ENCODE measurements at places on chromosomes 3 and 15.

DNA sequence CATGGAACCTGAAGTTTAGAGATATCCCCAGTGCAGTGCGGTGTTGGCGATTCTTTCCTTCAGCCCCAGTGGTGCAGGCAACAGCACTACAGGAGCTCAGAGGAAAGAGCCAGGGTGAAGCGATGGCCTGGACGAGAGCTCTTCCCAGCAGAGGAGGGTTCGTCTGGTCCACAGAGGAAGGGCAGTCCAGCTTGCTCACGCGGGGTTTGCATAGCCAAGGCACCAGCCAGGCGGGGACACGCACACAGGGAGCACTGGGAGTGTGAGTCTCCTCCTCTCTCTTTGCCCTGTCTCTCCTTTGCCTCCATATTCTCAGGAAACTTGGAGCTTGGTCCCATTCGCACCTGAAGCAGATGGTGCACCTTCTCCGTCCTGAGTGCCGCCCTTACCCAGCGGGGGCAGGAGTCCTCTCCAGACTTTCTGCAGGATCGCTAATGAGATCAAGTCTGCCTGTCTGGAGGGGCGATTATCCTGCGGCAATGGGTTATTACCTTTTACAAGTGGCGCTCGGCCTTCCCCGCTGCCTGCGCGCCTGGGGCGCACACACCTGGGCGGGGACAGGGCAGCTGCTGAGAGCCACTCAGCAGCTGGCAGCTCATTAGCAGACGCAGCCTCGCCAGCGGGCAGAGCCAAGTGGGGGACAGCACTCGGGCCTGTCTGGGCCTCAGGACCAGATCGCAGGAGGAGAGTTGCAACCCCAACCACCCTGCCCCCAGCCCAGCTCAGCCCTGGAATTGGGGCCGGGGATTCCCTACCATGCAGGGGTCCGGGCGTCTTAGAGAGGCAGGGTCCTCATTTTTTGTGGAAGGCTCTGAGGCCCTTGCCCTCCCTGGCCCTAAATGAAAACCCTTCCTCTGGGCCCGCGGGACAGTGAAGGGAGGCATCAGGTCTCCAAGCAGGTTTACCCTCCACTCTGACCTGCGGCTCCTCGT, 119.0 kb upstream of the MEF2A start:
- DNase-seq, result no peak

- DNase-seq, result no peak
These were observed 44.8 kb upstream of the TLE3 start for GRCh38 chr15:70142322-70143191.

- no peak for DNase-seq
These were observed 35.2 kb upstream of the SLC24A5 start for GRCh38 chr15:48085591-48085930.

DNA sequence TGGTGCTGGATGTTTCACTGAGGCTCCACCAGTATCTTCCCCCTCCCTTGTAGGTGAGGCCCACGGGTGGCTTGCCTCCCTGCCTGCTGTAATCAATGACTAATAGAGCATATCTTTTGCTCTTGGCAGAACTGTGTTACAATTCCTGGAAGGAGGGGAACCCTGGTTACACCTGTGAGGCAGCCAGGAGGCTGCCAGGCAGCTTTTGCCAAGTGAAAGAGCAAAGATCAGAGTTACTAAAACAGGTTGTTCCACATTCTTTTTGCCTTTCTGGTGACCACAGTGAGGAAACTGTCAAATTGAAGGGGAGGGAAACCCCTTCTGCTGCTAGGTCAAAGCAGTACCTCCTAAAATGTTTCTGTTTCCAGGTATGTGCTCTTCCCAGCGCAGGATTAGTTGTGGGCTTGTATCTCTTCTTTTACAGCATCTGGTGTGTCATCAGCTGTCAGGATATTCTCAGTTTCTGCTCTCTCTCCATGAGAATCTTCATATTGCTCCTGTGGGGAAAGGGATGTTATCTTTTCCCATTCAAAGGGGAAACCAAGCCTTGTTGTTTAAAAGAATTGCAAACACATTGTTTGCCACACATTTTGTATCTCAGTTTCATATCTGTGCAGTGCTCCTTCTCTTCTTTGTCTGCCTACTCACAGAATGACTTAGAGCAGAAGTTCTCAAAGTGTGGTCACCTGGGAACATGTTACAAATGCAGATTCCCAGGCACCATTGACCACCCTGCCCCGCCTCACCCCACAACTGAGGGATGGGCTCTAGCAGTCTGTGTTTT, 137.4 kb upstream of the UMPS start:
- no peak for DNase-seq

- DNase-seq, result no peak
These were observed 6.2 kb downstream of the UBE2E1 start for GRCh38 chr3:23811919-23812318.

DNA sequence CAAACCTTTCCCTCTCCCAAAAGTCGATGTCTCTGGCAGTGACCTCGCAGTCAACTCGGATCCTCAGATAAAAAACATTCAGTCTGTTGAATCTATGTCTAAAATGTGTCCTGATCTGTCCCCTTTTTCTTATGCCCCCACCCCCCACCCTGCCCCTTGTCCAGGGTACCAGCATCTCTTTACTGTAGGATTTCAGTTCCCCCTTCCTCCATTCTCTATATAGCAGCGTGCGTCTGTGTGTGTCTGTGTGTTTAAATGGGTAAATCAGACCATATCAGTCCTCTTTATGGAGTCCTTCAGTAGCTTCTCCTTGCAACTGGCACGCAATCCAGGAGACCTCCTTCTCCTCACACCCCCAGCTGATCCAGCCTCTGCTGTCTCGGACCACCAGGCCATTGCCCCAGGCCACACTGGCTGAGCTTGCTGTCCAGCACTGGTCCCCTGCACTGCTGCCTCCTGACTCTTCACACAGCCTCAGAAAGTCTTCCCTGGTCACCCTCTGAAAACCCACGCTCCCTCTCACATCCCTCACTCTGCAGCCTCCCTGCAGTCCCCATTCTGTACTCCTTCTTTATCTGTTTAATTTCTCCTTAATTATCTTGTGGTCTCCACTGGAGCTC, 1.5 kb downstream of the LRRK1 start:
- no peak for DNase-seq

GRCh38 chr3:9785602-9786001, 6.7 kb downstream of the TADA3 start:
- DNase-seq, result no peak

DNA sequence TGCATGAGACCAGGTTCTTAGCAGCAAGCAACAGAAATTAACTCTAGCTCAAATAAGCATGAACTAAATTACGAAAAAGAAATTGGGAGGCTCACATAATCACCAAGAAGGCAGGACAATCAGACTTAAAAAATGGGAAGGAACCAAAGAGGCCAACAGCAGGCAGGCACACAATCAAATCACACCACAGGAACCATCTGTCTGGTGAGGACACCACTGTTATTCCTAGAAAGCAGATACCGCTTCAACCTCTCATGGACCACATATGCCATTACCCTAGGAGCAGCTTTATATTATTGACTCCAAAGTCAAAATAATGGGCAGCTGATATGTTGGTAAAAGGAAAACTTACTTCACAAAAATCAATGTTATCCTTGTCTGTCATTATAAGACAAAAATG, 51.6 kb downstream of the SUCLG2 start:
- DNase-seq, result no peak

DNA sequence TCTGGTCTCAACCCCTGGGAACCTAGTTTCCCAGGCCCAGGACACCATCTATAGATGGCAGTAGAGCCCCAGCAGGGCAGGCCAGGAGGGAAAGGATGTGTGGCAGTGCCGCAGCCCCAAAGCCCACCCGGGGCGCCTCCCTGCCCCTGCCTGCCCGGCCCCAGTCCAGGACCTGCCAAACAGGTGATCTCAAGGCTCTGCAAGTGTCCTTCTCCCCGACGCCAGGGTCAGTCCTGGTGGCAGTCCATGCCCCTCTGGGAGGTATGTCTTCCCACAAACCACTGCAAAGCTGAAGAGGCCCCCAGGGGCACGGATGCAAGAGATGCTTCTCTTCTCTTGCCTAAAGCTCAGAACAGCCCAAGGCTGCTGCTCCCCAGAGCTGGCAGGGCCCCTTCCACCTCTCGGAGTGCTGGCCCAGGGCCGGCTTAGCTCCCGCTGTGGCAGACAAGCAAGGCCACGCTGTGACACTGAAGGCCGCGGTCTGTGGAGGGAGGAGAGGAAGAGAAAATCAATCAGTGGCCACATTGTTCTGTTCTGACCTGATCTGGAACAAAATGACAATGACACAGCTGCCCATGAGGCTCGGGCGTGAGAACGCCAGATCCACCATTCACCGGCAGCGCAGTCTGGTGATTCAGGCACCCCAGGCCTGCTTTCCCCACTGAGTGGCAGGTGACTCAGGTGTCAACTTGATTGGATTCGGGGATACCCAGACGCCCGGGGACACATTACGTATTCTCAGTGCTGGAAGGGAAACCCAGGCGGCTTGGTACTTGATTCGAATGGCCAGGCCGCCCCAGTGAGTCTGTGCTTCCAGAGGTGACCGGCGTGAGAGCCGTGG, 34.0 kb downstream of the KLHL25 start:
- no peak for DNase-seq

DNA sequence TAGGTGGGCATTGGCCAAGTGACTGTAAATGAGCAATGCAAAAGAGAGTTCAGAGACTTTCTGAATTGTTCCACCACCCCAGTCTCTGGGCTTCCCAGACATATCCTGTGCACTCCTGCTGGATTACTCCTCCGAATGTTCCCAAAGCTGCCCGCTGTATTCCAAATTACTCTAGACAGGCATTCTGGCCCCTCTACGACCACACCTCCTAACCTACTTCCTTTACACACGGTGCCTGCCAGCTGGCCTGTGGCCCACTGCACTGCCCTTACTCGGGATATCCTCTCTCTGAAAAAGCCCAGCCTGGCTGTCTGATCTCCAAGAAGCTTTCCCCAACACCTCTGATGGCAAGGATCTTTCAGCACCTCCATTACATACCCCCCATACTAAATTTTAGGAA, 66.6 kb downstream of the DUT start:
- DNase-seq, result no peak

DNA sequence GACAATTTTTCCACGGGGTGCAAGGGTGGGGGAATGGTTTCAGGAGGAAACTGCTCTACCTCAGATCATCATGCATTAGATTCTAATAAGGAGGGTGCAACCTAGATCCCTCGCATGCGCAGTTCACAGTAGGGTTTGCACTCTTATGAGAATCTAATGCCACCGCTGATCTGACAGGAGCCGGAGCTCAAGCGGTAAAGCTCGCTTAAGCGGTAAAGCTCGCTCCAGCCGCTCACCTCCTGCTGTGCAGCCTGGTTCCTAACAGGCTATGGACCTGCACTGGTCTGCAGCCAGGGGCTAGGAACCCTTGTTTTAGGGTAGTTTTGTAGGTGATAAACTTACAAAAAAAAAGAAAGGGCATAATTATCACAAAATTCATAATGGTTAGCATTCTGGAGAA, 53.9 kb upstream of the RYR3 start:
- no peak for DNase-seq

GRCh38 chr3:484341-484740, 287.8 kb downstream of the CHL1 start:
- DNase-seq, result no peak
